ENCODE measurements at places on chromosomes 16 and 17. TPM values are rescaled to one million over a fixed set of nuclear protein-coding genes. Genes with fewer than 3 reads are reported as not detected.

CD300H gene
- total RNA-seq, result not detected

TVP23A gene
- total RNA-seq, result 0.19 TPM

GOSR2 gene
- 32.0 TPM for total RNA-seq

CA4 gene
- total RNA-seq, result 15.1 TPM

ST6GALNAC2 gene
- total RNA-seq, result 6.1 TPM

TMEM238L gene
- total RNA-seq, result not detected

WNT9B gene
- total RNA-seq, result 0.13 TPM

CBX2 gene
- total RNA-seq, result 4.2 TPM

NAE1 gene
- 31.4 TPM for total RNA-seq

XAF1 gene
- total RNA-seq, result 16.6 TPM

PHB1 gene
- total RNA-seq, result 236 TPM

C16orf82 gene
- total RNA-seq, result not detected

NEUROD2 gene
- not detected for total RNA-seq

HS3ST6 gene
- total RNA-seq, result not detected

TBC1D3 gene
- not detected for total RNA-seq

RASL10B gene
- total RNA-seq, result 22.3 TPM

ASPSCR1 gene
- 25.4 TPM for total RNA-seq

CCL1 gene
- total RNA-seq, result not detected

MFSD6L gene
- total RNA-seq, result 0.11 TPM

RRAD gene
- 95.4 TPM for total RNA-seq

CES5A gene
- total RNA-seq, result 0.35 TPM

EPN3 gene
- 17.7 TPM for total RNA-seq

GSPT1 gene
- 88.3 TPM for total RNA-seq

CDH8 gene
- 0.19 TPM for total RNA-seq

TK2 gene
- total RNA-seq, result 19.5 TPM

PRAC2 gene
- not detected for total RNA-seq

HOXB4 gene
- 0.75 TPM for total RNA-seq

C17orf107 gene
- 0.51 TPM for total RNA-seq

Data from Right ventricle myocardium superior (tissue), 1 donor.